ENCODE measurements at places on chromosomes 5 and 9.

- DNase-seq: no peak
These were observed 90.0 kb upstream of the ITGA2 start for GRCh38 chr5:52898961-52899680.

DNA sequence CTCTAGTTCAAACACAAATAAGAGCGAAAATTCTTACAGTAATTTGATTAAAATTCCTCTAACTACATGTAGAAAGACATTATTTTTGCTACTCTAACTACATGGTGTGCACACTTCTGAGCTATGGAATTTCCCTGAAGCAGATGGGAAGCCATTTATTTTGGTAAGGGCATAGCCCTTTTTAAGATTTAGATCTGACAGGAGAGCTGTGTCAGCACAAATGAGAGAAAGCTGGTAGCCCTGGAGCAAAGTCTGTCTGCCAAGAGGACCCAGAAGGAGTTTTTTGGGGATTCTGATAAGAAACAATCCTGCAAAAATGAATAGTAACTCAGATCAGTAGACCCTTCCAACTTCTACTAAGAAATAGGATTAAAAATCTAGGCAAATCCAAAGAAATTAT, 595.9 kb upstream of the MEF2C start:
- DNase-seq: no peak

- DNase-seq: no peak
These were observed 10.3 kb downstream of the ACTL7B start for GRCh38 chr9:108845507-108845906.

DNA sequence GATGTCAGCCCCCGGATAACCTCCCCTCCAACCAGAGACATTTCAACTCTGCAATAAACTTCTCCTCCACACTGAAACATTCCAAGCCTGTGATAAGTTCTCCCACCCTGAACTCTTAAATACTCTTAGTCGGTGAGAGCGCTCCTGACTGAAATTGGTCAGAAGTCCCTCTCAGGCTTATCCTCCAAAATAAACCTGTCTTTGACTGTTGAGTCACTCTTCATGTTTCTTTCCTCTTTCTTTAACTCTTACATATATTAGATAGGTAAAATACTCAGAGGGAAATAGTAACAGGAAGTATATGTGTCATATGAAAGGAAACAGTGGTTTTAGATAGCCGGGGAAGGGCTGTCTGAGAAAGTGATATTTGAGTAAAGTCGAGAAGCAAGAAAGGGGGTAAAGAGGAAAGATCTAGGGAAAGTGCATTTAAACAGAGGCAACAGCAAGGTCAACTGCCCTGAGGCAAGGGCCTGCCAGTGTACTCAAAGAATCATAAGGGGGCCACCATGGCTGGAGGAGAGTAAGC, 11.0 kb upstream of the FAM81B start:
- DNase-seq: no peak

DNA sequence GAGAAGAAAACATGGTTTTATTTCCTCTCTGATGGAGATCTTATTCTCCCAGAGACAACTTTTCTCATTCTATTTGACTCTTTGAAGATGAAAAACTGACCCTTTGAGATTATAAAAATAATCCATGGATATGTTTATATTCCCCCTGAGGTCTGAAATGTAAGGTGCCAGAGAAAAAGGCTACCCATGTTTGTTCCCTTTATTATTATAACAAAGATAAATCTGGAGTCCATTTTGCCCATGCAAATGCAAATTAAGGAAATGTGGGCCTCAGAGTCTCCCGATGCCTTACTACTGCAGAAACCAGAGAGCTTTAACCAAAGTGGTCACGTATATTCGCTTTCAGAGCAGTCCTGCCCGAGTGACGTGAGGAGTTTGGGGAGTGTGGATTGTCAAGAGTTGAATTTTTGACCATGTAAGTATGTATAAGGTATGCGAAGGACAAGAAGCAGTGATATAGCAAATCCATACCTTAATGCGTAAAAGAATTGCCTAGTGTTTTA, 312.5 kb downstream of the RASEF start:
- DNase-seq: no peak

DNA sequence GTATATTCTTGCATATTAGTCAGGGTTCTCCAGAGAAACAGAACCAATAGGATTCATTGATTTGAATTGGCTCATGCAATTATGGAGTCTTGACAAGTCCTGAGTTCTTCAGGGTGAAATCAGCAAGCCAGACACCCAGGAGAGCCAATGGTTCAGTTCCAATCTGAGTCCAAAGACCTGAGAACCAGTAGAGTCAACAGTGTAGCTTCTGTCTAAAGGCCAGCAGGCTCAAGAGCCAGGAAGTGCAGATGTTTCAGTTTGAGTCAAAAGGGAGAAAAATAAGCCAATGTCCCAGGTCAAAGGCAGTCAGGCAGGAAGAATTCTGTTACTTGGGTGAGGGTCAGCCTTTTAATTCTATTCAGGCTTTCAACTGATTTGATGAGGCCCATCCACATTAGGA, 37.8 kb upstream of the ANKRD34B start:
- DNase-seq: no peak

GRCh38 chr5:72245951-72246532, 74.0 kb downstream of the MRPS27 start:
- DNase-seq: no peak

- DNase-seq: no peak
These were observed 33.5 kb downstream of the MCCC2 start for GRCh38 chr5:71620630-71621029.

GRCh38 chr5:21085791-21086190, 1097.8 kb upstream of the CDH18 start:
- no peak for DNase-seq

Data from mucosa of gallbladder (tissue), 1 donor.